ENCODE measurements at places on chromosomes 1 and 21.
A peak's percentile ranks its signal among the peaks of the same experiment; 100 is the strongest.

GRCh38 chr1:18526436-18527275 is 45.9 kb downstream of the KLHDC7A start:
- DNase-seq = no peak

- no peak for DNase-seq
Observed at GRCh38 chr1:218933513-218933912, 240.2 kb upstream of the LYPLAL1 start.

GRCh38 chr1:23807453-23807852 is 6.9 kb upstream of the GALE start:
- no peak for DNase-seq

DNA sequence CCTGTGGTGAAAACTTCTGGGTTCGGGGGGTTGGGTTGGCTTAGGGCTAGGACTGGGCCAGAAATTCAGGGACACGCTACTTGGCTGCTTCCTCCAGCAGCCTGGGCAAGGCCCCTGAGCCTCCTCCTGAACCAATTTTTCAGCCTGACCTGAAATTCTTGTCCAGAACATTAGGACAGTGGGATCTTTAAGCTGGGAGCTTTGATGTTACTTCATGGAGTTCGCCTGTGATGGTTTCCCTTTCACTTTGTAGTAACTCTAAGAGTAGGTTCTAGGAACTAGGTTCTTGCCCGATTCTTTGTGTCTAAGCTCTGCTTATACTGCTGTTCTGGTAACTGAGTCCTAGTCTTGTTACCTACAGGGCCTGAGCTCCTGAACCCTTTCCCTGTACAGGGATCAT is 75.3 kb downstream of the S1PR1 start:
- no peak for DNase-seq

- DNase-seq = peak; percentile 68
Observed at GRCh38 chr1:12157366-12158231, 9.2 kb upstream of the TNFRSF1B start.

DNA sequence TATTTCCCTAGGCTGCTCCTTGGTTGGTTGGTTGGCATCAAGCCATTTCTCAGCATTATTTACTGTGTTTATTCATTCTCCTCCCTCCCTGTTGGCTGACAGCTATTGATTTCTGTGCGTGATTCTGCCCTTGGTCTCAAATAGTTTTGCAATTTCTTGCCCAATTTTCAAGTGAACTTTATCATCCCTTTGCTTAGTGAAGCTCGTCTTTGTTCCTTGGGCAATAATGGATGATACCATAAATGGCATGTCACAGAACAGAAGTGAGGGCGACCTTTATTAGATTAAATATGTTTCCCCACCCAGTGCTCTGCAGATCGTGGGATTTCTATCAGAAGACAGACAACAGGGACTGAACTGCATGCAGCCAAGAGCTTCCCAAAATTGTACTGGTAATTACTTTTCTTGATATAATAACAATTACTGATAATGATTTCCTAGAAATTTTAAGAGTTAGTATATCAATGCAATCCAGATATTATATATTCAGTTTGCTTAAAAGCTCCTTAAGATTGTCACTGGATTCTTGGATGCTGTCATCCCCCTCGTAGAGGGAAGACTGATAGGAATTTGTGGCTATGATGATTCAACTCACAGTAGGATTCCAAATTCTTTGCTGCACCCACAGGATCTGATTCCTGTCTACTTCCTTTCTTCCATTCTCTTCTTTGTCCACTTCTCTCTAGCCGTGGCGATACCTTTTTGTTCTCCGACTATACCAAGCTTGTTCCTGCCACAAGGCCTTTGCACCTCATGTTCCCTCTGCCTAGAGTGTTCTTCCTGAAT is 122.1 kb upstream of the KAZN start:
- DNase-seq = no peak

DNA sequence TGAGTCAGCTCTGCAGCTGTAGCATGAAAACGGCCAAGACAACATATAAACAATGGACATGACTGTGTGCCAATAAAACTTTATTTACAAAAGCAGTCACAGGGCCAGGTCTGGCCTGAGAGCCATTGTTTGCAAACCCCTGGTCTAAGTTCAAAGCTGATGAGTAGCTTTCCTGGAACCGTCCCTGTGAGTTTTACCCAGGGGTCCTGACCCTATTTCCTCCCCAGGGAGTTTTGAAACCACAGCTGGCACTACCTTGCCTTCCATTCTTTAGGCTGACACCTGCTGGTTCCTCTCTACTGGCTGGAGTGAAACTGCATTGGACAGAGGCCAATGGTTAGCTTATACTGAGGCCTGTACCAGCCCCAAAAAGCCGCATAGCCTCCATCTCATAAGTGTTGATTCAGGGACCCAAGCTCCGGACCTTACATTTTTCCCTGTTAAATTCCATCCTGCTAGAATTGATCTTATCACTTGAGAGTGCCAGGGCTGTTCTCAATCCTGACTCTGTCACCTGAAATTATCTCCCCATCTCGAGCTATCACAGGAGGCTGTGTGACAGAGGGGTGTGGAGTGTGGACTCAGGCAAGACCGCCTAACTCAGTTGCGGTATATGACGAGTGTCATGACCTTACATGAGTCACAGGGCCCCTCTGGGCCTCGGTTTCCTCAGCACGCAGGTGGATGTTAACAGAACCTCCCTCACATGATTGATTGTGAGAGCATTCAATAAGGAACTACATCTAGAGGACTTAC is 343.6 kb downstream of the NPHP4 start:
- DNase-seq = no peak

- DNase-seq = no peak
Observed at GRCh38 chr1:241022366-241022765, 334.6 kb downstream of the RGS7 start.

GRCh38 chr1:19023787-19024186 is 67.3 kb upstream of the IFFO2 start:
- no peak for DNase-seq

DNA sequence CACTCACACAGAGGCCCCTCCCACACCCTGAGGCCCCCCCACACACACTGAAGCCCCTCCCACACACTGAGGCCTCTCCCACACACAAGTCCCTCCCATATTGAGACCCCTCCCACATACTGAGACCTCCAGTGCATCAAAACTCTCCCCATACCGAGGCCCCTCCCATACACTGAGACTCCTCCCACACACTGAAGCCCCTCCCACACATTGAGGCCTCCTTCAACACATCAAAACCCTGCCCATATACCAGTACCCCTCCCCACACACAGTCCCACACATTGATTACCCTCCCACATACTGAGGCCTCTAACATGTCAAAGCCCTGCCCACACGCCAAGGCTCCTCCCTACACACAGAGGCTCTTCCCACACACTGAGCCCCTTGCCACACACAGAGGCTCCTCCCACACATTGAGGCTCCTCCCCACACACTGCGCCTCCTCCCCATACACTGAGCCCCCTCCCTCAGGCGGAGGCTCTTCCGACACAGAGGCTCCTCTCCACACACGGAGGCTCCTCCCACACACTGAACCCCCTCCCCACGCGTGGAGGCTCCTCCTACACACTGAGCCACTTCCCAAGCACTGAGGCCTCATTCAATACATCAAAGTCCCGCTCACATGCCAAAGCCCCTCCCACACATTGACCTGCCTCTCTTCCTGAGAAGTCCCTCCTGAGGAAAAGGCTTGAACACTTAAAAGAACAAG is 392.3 kb downstream of the CAMTA1 start:
- DNase-seq = no peak

DNA sequence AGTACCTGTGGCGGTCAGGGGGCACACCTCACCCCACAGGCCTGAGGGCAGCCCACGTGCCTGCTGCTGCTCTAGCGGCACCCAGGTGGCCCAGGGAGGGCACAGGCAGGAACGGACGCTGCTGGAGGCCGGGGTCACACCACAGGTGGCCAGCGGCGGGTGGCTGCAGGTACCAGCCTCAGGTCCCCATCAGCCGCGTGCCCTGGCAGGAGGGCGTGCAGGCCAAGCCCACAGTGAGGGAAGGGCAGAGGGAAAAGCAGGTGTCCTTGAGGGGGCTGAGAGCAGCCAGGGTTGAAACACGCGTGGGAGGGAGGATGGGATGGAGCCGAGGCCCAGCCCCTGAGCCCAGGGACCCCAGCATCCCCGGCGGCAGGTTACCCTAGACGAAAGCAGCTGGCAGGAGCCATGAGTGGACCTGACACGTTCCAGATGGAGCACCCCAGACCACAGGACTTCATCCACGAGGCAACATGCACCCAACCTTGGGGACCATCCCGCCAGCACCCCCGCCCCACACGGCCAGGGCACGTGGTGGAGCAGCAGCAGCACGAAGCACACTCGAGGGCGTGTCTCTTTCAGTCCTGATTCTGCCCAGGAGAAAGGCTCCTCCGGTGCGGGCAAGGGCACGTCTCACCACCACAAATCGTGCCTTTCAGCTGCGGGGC is 3.7 kb downstream of the SLC19A1 start:
- no peak for DNase-seq

DNA sequence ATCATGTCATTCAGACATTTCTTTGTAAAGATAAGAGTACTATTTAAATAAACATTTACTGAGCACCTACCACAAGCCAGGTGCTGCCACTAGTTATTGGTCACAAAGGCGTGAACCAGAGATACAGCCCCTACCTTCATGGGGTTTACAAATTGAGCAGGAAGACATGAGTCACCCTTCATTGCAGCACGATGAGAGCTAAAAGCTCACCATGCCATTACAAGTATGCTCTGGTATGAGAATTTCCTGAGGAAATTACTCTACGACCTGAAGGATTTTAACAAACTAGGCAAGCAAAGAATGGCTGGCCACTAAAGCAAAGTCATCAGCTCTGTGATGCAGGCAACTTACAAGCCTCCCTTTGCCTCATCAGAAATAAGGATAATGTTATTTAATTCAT is 346.8 kb downstream of the BRINP2 start:
- no peak for DNase-seq

DNA sequence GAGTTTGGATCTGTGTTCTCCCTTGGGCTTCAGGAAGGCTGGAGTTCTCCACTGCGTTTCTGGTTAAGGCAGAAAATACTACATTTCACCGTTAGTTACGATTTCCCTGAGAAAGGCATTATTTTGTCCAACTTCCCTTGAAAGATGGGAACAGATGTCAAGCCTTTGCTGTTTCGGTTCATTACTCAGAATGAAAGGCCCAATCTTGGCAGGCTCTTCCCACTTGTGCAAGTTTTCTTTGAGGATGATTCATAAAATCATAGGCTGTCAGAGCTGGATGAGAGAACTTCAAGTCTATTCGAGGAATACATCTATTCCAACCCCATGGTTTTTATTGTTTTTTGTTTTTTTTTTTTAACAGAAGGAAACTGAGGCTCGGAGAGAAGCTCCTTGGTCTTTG is 205.2 kb downstream of the GRIK3 start:
- no peak for DNase-seq

DNA sequence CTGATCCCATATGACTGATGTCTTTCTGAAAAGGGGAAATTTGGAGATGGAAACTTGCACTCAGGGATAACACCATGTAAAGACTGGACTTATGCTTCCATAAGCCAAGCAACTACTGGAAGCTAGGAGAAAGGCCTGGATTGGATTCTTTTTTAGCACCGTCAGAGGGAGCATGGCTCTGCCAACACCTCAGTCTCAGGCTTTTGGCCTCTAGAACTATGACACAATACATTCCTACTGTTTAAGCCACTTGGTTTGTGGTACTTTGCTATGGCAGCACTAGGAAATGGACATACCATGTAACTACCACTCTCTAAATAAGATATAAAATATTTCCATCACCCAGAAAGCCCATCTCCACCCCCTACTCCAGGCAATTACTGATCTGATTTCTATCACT is 139.7 kb downstream of the CYYR1 start:
- no peak for DNase-seq

- DNase-seq = no peak
Observed at GRCh38 chr1:12426030-12426429, 192.0 kb downstream of the DHRS3 start.

- no peak for DNase-seq
Observed at GRCh38 chr1:78292361-78292760, 198.4 kb upstream of the PTGFR start.
